ENCODE measurements at places on chromosomes 3 and 15.

DNA sequence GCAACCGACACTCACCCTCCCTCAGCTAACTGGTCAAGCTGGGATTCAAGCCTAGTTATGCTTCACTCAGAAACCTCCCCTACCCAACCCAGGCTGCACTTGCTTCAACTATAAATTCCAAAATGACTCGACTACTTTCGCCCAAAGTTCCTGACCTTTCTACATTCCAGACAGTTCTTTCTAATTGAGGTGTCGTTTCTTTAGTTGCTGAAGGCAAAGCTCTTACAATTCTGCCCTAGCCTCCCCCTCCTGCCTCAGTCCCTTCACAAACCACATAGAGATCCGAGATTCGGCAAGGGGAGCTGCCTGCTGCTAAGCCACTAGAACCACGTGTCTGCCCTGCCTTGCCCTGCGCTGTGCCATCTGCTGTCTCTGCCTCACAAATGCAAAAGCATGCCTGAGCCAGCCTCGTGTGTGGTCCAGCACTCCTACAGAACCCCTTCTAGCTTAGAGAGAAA lies 74.7 kb upstream of the SH3GL3 start:
- peak; percentile 84 for DNase-seq

DNA sequence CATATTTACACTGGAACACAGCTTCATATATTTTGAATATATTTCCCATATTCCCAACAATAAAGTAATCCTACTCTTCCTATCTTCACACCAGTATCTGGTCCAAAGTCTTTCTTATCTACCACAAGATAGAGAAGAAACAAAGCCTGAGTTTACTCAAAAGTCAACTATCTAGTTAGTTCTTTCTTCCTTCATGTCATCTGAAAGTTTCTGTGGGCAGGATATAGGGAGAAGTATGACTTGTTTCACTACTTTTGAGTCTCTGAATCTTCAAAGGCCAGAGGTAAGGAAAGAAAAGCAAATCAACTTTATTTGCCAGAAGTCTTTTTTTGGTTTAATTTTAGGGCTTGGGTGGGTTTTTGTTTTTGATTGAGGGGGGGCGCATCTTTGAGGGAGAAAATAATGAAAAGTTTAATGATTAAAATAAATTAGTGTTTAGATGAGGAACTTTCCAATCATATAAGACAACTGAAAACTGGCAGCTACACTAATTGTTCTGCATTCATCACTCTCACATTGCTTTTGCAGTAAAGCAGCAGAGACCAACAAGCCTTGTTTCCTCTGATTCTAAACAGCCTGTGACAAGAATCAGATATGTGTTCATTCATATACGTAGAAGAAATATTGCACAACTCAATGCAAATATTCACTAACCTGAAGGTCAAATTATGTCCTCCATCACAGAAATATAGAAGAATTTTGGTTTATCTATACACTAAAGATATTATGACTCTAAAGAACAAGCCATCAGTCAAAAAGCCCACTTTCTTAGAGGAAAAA lies 421.4 kb downstream of the SHQ1 start:
- no peak for DNase-seq

GRCh38 chr3:111944372-111944771 lies 34.5 kb upstream of the ABHD10 start:
- no peak for DNase-seq

DNA sequence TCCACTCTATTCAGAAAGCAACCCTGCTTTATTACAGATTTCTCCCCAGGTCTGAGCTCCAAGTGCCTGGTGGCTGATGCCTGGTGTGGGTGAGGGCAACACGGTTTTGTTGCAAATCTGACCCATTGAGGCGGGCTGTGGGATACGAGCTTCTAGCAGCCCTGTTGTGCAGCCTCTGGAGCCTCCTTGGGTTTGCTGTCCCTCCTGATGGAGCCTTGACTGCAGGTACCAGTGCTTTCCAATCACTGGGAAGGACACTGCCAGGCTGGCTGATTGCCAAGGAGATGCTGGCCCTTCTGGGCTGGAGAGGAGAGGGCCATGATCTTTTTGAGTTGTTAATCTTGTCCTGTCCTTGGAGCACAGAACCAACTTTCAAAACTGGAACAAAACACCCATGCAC lies 151.0 kb upstream of the RGMA start:
- DNase-seq, result no peak

GRCh38 chr3:144407335-144407734 lies 435.7 kb downstream of the DIPK2A start:
- no peak for DNase-seq

DNA sequence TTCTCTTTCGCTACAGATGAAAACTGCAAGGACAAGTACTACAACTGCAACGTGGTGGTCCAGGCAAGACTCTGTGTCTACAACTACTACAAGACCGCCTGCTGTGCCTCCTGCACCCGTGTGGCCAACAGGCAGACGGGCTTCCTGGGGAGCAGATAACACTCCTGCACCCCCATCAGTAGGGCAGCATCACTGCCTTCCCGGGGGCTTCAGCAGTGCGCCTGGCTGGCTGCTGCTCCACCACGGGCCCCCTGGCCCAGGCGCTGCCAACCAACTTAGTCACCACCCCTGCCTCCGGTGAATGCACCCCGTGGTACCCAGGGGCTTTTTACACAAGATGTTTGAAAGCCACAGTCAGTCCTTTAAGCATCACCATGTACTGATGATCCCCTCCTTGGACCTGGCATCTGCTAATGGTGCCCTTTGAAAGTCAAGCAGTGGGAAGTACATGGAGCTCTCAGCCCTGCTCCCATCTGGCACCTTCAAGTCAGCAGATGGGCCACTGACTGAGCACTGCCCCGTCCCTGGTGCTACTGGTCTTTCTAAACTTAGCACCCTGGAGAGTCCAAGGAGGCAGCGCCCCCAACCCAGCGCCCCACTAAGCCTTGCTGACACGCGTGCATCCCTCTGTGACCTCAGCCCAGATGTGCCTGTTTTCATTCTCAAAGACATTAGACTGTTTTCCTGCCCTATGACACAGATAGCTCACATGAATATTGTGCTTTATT lies 33.0 kb upstream of the NR2E3 start:
- no peak for DNase-seq

DNA sequence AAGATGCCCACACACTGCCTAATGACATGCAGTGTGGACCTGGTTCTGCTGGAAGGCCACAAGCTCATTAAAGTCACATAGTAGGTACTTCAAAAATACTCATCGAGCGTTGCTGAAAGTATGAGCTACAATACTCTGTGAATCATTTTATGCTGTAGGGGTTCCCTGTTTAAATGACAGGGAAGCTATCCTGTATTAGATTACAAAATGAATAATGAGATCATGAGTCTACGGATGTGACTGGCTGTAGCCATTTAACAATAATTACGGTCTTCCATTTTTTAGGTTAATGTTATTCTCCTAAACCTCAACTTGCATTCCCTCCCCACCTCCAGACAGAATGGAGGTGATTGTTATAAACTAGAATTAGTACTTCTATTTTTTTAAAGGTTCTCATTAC lies 128.2 kb upstream of the FAM3D start:
- DNase-seq, result no peak

GRCh38 chr15:27070841-27071240 lies 99.9 kb downstream of the GABRG3 start:
- DNase-seq, result no peak

- DNase-seq, result no peak
Measured at GRCh38 chr3:112376992-112377391, 44.0 kb downstream of the CD200 start.

DNA sequence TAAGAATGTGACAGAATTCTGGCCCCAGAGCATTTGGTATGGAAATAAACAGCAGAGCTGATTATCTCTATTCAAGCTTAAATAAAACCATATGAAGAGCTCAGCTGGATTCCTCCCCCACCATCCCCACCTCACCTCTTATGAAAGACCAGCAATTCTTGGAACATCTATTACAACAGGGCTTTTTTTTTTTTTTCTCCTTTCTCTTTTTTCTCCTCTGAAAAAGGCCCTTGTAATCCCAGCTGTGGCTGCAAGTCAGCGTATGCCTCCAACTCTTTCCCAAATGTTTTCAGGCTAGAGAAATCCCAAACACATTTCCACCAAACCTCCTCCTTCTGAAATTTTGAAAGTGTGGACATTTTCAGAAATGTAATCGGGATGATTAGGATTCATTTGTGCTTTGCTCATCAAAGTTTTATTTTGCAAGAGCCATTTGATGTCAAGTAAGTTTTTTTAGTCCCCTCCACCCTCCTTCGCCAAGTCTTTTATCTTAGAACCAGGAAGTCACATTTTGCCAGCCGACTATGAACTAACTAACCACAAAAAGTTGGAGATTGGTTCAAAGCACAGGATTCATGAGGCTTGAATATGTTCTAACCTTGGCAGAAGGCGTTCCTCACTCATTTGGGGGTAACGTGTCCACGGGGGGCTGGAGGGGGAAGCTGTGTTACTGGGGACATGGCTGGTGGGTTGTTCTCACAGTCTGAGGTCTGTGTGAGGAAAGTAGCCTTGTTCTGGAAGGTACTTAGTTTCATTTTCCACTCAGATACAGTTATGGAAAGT lies 142.0 kb upstream of the PDZRN3 start:
- no peak for DNase-seq

DNA sequence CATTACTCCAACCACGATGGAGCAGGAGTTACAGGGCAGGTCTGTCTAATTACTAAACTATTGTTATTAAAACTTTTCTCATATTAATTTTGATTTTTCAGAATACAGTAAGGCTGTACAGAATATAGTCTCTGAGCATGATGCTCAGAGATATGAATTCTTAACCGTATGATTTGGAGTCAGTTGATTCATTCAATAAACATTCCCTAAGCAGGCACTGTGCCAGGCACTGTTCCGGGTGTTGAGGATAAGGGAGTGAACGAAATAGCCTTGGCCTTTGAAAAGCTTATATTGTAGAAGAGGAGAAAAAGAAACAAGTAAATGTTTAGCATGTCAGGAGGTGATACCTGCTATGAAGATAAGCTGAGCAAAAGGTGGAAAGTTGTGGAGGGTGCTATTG lies 187.3 kb downstream of the KCNAB1 start:
- DNase-seq, result no peak

- DNase-seq, result peak; percentile 77
Measured at GRCh38 chr3:184171562-184171961, 3.1 kb upstream of the AP2M1 start.

DNA sequence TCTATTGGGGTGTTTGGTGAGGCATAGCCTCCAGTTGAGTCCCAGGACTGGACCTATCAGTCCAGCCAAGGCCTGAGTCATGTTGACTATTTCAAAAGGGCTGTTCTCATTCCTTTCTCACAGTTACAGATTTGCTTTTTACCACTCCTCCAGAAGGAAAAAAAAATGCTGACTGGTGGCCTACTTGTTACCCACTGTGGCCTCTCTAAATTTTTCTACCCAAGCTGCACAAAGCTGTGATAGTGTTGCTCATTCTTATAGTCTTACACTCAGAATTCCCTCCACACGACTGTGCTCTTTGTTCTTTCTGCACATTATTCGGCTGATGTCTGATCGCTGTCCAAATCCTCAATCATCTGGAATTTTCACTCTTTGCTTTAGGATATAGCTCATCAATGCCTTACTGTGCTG lies 1142.2 kb downstream of the IGSF11 start:
- DNase-seq, result no peak

- no peak for DNase-seq
Measured at GRCh38 chr3:155101398-155101797, 21.3 kb downstream of the MME start.

- no peak for DNase-seq
Measured at GRCh38 chr3:51875501-51875900, at the start of gene IQCF5. IQCF5 (minus strand) TSS chr3:51875601; CDS start chr3:51875531, 70 bp downstream.

GRCh38 chr3:108387063-108387462 lies 90.7 kb downstream of the HHLA2 start:
- DNase-seq, result no peak

GRCh38 chr3:89326997-89327396 lies 219.6 kb downstream of the EPHA3 start:
- no peak for DNase-seq

DNA sequence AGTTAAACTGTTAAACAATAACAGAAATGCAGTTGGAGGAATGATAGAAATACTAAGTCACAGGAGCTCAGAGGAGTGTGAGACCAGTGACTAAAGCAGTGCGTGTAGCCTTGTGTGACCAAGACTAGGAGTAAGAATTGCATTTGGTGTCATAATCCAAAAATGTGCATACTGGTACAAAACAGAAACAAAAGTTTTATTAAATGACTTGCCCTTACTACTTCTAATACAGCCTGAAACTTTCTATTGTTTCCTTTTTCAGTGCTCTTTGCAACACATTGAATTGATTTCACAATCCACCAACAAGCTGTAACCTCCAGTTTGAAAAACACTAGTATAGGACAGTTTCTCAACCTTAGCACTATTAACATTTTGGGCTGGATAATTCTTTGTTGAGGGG lies 17.1 kb downstream of the SNX1 start:
- DNase-seq, result no peak

DNA sequence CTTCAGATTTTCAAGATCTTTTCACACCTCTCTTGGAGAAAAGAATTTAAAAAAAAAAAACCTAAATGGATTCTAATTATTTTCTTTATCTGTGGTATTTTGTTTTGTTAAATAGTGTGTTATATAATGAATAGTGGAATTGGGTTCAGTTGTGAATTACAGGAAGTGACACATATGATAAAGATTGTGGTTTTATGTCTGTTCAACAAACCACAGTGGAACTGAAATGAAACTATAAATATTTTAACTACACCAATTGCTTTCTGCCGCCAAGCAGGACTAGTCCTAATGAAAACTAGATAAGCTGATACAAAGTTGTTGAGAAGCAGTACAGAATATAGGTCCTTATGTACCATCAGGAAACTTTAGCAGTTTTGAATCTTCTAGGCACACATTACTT lies 121.6 kb downstream of the UBE2E2 start:
- no peak for DNase-seq

- DNase-seq, result no peak
Measured at GRCh38 chr3:192818126-192818525, 90.8 kb upstream of the FGF12 start.

- DNase-seq, result no peak
Measured at GRCh38 chr3:160768031-160768430, 12.0 kb downstream of the PPM1L start.

- no peak for DNase-seq
Measured at GRCh38 chr3:184382326-184383032, 2.6 kb downstream of the CHRD start.

GRCh38 chr3:54347060-54347459 lies 224.7 kb downstream of the CACNA2D3 start:
- no peak for DNase-seq

DNA sequence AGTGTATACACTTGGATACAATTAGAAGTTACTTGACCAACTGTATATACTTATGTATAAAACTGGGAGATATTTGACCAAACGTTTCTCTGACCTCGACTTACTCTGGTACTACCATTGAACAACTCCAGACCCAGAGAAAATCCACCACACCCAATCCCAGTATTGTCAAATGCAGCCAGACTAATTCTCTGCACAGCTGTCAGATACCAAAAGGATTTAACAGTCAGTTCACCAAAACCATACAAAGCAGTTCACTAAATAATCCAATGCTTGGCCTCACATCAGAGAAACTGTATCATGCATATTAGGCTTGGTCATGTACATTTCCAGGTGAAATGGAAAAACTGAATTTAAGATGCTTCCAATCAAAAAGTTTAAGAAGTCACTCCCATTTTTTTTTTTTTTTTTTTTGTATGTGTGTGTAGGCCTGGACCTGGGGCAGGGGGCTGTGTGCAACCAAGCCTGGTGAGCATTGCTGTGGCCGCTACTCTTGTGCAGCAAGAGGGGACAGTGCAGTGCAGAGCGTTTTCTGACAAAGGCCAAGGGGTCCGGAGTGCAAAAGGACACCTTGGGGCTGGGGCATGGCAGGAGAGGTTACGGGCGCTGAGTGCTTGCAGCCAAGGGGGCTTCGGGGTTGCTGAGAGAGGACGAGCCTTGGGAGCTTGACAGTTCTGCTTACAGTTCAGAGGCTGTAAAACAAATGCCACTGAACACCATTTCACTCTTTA lies 1.4 kb downstream of the TOMM70 start:
- DNase-seq, result no peak

All from islet precursor cell (in vitro differentiated cells).